Stimulated activated CD4-positive, alpha-beta T cell treated with anti-CD3 and anti-CD28 coated beads, Interleukin-1b, Interleukin-23, amount 100 ng/mL, for 24 hours (primary cell): ENCODE measurements at places on chromosomes 7 and 10.

DNA sequence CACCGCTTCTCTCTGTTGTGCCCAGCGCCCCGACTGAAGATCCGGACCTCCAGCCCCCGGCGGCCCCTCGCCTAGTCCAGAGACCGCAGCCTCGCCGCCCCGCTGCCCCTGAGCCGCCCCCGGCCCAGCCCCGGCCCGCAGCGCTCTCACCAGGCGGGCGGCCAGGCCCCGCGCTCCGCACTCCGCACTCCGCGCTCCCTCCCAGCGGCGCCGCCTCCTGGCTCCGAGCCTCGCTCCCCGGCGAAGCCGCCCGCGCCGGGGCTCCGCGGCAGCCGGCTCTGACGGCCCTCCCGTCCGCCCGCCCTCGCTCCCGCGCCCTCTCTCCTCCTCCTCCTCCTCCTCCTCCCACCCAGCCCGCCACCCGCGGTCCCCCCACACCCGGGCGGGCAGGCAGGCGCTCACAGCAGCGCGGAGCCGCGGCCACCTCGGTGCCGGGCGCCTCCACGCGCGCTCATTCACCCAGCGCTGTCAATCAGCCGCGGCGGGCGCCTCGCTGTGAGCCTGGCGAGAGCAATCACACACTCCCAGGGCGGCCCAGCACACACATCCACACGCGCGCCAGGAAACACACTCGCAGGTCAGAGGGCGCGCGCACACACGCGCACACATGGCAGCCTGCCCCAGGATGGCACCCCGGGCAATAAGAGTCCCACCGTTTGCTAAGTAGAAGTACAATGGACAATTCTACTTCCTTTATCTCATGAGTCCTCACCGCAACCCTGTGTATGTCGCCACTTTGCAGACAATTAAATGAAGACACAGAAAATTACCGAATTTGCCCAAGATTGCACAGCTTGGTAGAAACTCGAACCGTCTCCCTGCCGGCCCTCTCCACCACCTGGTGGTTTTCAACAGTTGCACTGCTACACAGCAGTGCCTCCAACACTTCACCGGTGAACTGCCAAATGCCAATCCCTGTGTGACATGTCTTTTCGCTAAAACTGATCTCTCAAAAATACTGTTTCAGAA lies at the start of gene PRRT4:
Gene PRRT4, minus strand, starts transcription at position 280 of the 969 bp plus-strand sequence.
- no peak for DNase-seq

DNA sequence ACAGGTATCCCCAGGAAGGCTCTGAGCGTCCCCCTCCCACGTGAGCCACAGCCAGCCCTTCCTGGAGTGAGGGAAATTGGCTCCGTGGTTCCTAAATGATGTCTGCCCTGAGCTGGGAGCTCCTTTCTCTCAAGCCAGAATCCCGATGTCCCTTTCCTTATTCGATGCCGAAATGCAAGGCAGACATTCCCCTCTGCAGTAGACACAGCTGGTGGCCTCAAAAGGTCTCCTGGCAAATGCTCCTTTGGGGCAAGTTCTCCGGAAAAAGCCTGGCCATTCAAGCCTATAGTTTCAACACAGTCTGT lies 98.9 kb downstream of the HIP1 start:
- no peak for DNase-seq

DNA sequence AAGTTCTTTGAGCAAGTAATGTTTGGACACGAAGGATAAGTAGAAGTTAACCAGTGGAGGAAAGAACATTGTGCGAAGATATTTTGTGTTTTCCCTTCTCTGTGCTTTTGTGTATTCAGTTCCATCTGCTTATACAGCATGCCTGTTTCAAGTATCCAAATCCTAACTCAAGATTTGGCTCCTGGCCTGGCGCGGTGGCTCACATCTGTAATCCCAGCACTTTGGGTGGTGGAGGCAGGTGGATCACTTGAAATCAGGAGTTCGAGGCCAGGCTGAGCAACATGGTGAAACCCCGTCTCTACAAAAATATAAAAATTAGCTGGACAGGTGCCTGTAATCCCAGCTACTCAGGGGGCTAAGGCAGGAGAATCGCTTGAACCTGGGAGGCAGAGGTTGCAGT lies 40.8 kb upstream of the TPST1 start:
- no peak for DNase-seq

- DNase-seq = no peak
Measured at GRCh38 chr7:18119985-18120384, 92.3 kb upstream of the PRPS1L1 start.

DNA sequence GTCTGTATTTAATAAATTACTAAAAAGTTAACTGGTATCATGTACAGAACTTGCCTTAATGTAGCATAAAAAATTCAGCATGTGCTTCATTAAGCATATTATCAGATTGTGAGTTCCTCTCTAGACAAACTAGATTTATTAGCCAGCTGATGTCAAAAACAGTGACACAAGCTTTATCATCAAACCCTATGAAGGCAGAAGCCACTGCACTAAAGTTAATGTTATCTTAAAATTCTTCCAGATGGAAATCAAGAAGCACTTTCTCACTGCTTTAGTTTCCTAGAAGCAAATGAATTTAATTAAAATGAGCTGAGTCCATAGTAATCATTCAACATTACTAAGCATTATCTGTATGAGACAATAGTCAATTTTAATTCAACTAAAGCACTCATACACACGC lies 96.4 kb downstream of the ARHGAP12 start:
- DNase-seq = no peak

DNA sequence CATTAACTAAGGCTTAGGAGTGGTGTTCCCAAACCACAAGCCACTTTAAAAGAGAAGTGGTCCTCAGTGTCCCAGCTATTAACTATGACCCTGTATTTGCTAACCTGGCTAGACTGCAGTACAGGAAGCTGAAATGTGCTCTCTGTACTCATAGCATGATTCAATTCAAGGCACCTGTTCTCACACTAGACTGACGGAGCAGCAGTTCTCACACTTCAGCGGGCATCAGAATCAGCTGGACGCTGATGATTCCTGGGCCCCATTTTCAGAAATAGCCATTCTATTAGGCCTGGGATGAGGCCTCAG lies 24.5 kb upstream of the MSRB2 start:
- DNase-seq = no peak

GRCh38 chr7:69994886-69995542 lies 396.7 kb downstream of the AUTS2 start:
- DNase-seq = no peak
